ENCODE measurements at places on chromosomes 1 and 21.
A peak's percentile ranks its signal among the peaks of the same experiment; 100 is the strongest.

DNA sequence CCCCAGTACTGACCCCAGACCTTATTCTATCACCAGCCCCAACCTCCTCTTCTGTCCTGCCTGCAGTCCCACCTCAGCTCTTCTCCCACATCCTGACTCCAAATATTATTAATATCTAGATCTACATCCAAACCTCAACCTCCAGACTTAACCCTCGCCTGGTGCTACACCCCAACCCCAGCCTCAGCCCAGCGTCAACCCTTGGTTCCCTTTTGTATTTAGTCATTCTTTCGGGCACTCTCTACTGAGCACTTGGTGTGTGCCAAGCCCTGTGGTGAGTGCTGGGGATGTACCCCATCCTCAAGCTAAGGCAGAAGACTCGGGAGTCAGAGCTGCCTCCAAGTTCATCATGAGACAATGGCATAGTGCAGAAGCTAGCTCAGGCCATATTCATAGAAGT, 1.1 kb downstream of the SHISAL2A start:
- no peak for DNase-seq

GRCh38 chr1:172700556-172700955, 41.7 kb downstream of the FASLG start:
- no peak for DNase-seq

- no peak for DNase-seq
Measured at GRCh38 chr1:241934201-241934848, 23.2 kb upstream of the BECN2 start.

GRCh38 chr1:116435806-116436610, 63.0 kb downstream of the ATP1A1 start:
- no peak for DNase-seq

- no peak for DNase-seq
Measured at GRCh38 chr1:207243442-207244408, 77.8 kb upstream of the CD55 start.

- no peak for DNase-seq
Measured at GRCh38 chr1:225709101-225709500, 56.2 kb upstream of the ENAH start.

DNA sequence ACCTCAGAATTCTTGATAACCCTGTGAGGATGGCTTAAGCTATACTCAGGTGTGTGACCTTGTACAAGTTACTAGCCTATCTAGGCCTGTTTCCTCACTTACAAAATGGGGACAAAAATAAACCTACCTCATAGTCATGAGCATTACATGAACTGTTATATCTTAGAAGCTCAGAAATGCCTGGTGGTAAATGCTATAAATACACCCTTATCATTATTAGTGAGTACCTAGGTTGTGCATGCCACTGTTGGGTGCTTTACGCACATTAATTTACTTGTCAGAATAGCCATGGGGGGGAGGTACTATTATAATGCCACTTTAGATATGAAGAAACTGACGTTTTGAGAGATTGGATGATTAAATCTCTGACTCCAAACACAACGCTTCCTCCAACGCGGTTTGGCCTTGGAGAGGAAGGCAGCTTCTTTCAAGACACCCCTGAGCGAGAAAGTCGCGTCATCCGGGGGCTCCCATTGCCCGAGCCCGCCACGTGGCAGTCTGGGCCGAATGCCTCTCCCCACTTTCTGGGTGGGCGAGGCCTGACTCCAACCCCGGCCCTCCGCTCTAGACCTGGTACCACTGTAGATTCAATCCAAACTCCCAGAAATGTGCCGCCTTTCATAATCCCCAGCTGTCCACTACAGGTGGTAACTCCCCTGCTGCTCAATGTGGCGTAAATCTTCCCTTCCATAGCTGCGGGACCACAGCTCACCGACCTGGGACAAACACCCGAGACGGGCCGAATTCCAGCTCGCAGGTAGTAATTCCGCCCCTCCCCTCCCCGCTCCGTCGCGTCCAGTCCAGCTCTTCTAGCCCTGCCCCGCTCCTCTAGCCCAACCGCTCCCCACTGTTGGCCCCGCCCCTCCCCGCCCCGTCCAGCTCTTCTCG, 771 bp upstream of the RAD54L start:
- peak; percentile 49 for DNase-seq

GRCh38 chr1:241560146-241560848, 28.1 kb downstream of the KMO start:
- no peak for DNase-seq

DNA sequence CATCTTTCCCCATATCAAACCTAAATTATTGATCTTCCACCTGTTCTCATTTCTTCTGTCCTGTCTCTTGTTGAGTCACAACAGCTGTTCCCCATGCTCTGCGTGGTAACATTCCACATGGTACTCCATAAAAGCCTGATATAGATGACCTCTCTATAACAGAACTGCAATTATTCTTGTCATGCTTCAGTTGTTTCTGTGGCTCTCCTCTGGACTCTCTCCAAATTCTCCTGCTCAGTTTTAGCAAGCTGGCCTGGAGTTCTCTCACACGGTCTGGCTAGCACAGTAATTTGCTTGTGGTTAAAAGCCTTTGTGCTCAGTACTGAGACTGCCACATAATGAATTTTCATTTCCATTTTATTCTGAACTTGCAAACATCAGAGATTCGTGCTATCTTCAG, 10.6 kb upstream of the LRRC39 start:
- DNase-seq = no peak

DNA sequence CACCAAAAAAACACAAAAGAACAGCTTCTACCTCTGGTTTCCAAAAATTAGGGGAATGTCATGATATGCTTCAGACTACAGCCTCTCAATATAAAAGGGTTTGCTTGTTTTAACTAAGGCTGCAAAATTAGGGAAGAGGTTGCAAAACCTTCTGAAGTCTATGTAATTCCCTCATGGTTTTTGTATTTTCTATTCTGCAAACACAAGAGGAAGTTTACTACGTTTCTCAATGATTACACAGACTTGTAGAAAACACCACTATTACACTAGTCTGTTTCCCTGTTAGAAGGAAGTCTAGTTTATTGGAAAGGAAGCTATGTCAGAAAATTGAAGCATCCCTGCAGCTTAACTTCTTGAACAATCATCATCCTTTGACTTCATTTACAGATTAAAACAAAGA, 229.7 kb upstream of the FMN2 start:
- DNase-seq = no peak

GRCh38 chr21:43273708-43274021, 104.9 kb downstream of the CRYAA start:
- no peak for DNase-seq

DNA sequence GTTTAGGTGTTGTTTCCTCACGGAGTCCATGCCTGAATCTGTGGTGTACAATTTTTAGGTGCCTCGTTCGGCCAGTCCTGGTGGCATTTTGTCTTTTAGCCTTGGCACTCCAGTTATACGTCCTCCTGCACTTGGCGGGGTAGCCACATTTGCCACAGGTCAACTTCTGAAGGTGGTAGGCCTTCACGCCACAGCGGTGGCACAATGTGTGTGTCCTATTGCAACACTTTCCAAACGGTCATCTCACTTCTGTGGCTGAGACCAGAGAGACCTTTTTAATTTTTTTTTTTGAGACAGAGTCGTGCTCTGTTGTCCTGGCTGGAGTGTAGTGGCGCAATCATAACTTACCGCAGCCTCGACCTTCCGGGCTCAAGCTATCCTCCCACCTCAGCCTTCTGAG, 49.1 kb downstream of the CAMTA1 start:
- no peak for DNase-seq

DNA sequence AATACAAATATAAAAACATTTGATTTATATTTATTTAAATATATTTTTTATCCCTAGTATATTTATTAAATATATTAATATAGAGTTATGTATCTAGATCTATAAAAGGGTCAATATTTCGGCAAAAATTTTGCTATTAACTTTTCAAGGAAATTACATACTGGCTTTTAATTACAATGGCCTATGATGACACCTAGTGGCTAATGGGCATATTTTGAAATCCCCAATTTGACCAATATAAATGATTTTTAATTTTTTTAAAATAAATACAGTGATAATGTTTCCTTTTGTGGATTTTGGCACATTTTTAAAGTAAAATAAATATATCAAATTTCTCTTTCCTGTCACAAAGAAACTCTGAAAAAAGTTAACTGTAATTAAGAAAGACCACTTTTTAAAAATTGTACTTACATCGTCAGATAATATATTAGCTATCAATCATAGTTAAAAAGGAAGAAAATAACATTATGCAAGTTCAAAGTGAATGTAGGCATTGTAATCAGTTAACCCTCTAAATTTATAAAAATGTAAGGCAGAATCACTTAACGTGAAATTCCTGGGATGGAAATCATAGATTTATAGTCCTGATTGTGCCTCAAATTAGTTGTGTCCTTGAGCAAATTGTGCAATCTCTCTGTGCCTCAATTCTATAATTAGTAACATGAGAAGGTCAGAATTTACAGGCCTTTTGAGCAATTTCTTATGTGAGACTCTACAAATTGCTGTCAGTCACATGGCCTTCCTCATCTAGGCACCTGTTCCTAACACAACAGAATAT, 25.6 kb upstream of the RGS13 start:
- no peak for DNase-seq

DNA sequence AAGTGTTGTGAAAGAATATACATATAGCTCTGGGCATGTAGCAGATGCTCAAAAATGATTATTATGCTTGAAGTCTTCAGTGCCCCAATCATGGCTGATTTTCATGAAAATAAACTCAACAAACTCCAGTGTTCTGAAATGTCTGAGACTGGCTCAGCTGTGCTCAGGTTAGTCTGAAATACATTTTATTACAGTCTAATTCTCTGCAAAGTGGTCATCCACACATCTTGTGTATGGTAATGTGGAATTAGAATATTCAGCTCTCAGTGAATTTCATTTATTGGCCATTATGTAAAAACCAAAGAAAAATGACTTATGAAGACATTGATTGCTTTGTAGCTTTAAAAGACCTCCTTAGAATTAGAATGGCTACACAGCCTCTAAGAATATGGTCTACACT, 109.9 kb downstream of the DISC1 start:
- DNase-seq = no peak

- DNase-seq = no peak
Measured at GRCh38 chr1:203206129-203206687, 19.7 kb upstream of the CHI3L1 start.

DNA sequence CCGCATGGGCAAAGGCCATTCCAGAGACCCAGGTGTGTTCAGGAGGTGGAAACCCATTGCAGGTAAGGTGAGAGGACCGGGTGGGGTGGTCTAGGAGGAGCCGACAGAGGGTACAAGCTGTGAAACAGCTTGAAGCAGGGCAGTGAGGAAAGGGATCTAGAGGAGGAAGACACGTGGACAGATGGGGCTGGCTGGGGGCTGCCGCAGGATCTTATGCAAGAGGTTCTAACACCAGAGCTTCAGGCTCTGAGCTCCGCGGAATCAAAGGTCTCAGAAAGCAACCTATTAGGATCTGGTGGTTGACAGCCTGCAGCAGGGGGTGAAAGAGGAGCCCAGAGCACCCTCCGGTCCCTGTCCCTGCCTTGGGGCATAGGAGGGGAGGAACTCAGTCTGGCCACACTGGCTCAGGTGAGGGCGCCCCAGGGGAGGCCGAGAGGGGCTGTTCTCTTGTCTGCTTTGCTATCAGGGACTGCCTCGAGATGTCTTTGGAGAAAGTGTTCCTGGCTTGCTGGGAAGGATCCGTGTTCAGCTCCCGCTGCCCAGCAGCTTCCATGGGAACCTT, 1.9 kb downstream of the TFF1 start:
- no peak for DNase-seq

GRCh38 chr1:203167026-203167912, 8.4 kb downstream of the MYBPH start:
- DNase-seq = no peak

DNA sequence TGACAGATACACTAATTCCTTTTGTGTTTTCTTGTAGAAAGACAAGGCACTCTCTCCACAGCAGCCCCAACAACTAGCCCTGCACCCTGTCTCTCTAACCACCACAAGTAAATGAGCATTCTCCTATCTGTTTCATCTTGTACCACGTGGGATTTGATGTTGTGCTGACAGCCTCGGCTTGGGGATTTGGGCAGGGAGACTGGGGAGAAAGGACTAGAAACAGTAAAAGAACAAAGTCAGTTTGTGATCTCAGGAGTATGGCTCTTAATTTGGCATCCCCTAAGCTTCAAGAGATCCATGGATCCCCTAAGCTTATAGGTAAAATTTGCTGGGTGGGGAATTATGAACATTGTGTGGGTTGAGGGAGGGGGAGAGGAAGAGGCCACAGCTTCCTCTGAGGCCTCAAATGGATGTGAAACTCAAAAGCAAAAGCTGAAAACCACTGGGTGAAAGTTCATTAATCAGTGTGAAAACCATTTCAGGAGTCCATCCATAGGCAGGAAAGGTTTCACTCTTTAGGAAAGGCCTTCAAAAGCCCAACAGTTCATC, 3.1 kb downstream of the C1orf162 start:
- DNase-seq = no peak

DNA sequence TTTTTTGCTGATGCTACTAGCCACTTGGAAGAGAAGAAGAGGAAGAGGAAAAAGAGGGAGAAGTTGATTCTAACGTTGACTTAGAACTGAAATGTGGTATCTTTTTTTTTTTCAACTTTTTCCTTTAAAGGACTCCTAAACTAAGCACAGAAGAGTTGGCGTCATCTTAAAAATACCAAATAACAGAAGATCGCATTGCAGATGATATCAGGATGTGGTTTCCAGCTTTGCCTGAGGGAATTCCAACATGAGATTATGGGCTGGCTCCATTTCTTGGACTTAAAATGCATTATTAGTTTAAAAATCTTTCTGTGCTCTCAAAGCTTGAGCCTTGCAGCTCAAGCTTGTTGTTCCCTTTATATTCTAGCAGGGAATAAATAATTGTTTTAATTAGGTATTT, 29.8 kb downstream of the WDR3 start:
- DNase-seq = no peak

GRCh38 chr1:207821464-207822045, 69.7 kb downstream of the CD46 start:
- no peak for DNase-seq

DNA sequence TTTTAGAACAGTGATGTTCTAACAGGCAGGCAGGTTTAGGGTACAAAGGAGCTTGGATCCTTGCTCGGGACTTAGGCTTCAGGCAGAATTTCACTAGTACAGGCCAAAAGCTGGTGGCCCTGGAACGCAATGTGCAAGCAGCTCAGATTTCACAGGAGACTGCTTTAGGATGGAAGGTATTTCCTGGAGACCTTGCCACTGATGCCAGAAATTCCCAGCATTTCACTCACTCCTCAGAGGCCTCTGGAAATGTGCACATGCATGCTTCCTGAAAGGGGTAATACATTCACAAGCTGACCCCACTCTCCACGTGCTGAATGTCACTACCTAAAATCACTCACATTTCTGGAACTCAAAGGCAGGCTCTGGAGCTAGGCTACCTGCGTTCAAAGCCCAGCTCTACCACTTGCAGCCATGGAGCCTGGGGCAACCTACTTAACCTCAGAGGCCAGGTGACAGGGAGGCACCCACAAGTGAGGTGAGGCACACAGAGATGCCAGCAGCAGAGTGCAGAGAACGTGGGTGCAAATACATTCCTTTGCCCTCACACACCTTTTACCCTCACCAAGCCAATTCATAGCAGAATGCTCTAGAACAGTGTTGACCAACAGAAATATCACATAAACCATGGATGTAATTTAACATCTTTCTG, 56.5 kb downstream of the CDC7 start:
- no peak for DNase-seq
